ENCODE measurements at places on chromosomes 3 and 15. TPM values are rescaled to one million over a fixed set of nuclear protein-coding genes. Genes with fewer than 3 reads are reported as not detected.

Gene ALAS1
- 31.2 TPM for polyA plus RNA-seq

Gene GP9
- 0.42 TPM for polyA plus RNA-seq

Gene CD200
- polyA plus RNA-seq: 11.0 TPM

Gene VILL
- 5.8 TPM for polyA plus RNA-seq

Gene ADGRG7
- not detected for polyA plus RNA-seq

Gene WDR93
- polyA plus RNA-seq: 0.18 TPM

GRCh38 chr3:143648708-143649107 is 199.6 kb downstream of the SLC9A9 start:
- no peak for DNase-seq

- DNase-seq: no peak
Measured at GRCh38 chr15:68582864-68583263, 4.1 kb downstream of the CORO2B start.

GRCh38 chr15:78396976-78397375 is 41.0 kb upstream of the IREB2 start:
- no peak for DNase-seq

DNA sequence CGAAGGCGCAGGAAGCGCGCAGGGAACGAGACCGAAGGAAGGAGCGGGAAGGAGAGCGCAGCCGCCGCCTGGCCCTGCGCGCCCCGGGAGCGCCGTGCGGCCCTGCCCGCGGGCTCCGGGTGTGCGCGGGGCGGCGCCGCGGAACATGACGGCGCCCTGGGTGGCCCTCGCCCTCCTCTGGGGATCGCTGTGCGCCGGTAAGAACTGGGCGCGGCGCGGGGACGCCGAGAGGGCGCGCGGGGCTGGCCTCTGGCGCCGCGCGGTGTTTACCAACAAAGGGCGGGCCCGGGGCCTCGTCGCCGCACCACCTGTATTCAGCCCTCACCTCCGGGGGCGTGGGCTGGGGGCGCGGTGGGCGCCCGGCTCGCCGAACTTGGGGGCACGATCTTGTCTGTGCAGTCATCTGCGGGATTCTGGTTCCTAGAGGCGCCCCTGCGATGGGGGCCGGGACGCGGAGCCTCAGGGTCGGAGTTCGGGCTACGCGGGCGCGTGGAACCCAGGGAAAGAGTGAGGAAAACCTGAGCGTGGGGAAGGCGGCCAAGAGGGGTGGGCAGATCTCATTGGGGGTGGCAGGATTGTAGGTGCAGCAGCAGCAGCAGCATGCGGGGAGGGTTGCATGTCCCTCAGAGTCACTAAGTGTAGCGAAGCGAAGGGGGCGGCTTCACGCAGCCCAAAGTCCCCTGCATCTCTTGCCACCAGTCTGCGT is 641 bp downstream of the ACVR2B start:
- DNase-seq: no peak

- DNase-seq: no peak
Measured at GRCh38 chr3:186653080-186653707, 12.6 kb upstream of the HRG start.

All from forelimb muscle (tissue), 1 donor.